ENCODE measurements at places on chromosomes 6 and 20.

DNA sequence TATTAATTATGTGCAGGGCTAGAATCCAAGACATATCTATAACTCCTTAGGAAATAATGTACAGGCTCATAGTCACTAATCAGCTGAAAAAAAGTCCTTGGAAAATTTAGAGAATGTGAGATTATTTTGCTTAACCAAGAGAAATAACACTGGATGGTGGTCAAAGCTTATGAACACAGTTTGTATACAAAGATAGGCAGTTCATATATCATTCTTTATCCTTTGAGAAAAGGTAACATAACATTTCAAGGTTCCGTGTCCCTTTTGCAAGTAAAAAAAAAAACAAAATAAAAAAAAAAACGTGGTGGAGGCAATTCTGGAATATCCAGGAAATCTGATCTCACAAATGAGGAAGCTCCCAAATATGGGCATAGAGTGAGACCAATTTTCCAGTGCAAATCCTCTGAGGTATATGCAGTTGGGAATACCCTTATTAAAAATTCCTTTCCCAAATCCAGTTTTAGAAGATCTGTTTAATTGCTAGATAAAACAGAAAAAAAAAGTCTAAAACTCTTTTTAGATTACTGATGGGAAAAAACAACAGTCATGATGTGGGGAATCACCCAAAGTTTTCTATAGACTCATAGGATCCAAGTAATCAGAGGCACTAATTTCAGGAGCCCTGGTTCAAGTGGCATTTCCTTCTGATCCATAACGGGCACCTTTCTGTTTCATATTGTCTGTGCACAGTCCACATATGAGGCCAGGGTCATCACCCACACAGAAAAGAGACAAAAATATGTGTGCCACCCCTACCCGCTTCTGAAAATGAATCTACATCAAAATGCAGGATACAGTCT is 17.7 kb upstream of the TNFAIP3 start:
- DNase-seq, result no peak

- no peak for DNase-seq
Observed at GRCh38 chr6:150756173-150756572, 109.3 kb upstream of the MTHFD1L start.

DNA sequence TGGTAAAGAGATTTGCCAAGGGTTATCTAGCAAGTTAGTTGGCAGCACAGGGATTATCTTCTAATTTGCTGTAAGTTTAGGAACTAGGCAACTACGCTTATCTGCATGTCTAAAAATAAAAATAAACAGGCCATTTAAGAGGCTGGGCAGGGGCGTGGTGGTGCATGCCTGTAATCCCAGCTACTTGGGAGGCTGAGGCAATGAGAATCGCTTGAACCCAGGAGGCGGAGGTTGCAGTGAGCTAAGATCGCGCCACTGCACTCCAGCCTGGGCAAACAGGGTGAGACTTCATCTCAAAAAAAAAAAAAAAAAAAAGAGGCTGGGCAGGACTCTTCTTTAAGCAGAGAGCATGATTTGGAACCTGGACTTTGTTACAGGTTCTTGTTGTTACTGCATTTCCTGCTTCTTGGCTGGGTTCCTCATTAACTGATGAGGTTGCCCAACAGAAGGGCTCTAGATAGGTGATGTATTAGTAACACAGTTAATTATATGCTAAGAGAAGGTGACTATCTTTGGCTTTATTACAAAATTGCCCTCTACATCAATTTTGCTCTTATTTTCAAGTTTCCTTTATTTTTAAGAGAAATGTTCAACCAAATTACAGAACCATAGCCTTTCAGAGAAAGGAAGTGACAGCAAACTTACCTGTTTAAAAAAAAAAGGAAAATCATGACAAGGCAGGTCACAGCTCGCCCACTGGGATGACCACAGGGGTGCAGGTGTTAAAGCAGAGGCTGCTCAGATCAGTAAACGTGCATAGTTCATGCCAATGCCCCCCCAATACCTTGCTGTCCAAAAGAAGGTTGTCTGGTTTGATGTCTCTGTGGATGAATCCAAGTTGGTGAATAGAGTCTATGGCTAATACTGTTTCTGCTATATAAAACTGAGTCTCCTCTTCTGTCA is 32.5 kb downstream of the STK38 start:
- no peak for DNase-seq

DNA sequence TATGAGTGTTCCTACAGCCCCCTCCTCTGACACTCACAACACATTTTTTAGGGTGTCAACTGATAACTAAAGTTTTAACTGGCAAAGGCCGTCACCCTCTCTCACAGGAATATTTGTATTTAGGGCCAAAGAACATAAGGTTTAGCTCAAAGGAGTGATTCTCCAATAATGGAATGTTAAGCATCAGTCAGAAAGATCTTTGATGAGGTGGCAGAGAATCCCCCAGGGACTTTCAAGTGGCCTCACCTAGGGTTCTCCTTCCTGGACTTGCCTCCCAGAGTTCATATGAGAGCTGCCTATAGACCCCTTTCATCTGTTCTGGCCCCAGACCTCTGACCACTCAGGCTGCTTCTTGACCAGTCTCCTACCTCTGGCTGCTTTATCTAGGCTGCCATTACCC is 7.4 kb upstream of the SCUBE3 start:
- no peak for DNase-seq

DNA sequence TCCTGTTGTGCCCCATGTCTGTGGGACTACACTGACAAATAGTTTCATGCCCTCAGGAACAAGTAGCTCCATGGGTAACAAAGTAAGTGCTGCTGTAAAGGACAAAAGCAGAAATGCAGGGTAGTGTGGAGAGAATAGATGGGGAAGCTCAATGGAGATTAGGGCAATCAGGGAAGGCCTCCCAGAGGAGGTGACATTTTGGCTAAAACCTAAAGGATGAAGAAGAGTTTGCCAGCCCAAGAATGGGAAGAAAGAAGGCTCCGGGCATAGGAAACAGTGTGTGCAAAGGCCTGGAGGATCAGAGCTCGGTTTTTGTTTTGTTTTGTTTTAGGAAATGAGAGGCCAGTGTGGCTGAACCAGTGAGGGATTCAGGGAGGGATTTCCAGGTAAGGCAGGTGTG is 43.6 kb upstream of the FAM83D start:
- DNase-seq, result no peak

DNA sequence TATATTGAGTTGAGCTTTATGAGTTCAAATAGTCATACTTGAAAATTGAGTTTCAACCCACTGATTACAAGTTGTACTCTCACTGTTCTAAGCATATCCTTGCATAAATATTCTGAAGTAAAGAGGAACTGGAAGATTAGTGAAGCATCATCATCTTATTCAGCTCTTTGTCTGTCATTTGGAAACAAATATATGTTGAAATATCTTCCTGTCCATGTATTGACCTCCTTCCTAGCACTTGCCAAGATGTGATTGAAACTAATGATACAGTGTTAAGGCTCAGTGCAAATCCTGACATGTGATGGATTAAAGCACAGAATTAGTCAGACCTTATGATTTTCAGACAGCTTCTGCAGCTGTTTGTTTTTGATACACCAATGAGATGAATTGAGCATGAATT is 434.3 kb downstream of the TBC1D32 start:
- DNase-seq, result no peak

- no peak for DNase-seq
Observed at GRCh38 chr6:118097576-118097975, 190.5 kb downstream of the SLC35F1 start.

DNA sequence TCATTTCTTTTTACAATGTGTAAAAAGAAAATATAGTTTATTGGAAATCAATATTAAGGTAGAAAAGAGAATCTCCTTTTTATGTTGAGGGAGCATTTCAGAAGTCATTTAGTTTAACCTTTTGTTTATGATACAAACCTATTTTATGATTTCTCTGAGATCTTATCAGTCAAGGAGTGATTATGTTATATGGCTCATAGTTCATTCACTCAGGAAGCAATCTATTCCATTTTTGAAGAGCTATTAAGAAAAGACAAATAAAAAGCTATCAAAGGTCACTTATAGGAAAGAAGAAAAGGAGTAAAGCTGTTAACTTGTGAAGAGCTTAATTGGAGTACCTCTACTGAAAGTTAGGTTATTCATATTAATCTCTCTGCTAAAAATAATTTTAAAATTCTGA is 526.6 kb upstream of the JAG1 start:
- DNase-seq, result no peak

- no peak for DNase-seq
Observed at GRCh38 chr6:37514321-37514771, 14.7 kb upstream of the CCDC167 start.

GRCh38 chr20:62353289-62354030 is 13.7 kb downstream of the LAMA5 start:
- no peak for DNase-seq

DNA sequence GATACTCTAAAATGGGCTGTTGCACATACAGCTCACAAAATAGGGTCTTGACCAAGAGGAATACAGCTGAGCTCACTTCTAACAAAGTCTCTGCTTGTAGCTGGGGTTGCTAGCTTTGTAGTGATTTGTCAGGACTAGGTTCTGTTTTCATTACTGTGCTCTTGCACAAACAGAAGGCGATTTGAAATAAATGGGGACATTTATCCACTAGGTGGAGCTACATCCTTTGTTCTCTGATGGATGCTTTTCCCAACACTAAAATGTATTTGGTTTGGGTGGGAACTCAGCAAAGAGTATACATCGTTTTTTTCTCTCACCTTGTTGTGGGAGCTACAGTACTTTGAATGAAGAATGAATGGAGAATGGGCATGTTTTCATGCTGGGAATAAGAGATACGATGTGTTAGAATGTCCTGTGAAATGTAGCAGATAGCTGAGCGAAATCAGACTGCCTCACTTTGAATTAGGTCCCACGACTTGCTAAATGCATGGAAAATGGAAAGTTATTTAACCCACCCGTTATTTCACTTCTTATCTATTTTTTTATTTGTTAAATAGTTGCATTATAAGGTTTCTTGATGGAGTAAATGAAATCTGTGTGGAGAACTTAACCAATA is 494.7 kb upstream of the MAP3K7 start:
- no peak for DNase-seq

GRCh38 chr6:88048578-88048977 is 937 bp downstream of the SPACA1 start:
- DNase-seq, result no peak

DNA sequence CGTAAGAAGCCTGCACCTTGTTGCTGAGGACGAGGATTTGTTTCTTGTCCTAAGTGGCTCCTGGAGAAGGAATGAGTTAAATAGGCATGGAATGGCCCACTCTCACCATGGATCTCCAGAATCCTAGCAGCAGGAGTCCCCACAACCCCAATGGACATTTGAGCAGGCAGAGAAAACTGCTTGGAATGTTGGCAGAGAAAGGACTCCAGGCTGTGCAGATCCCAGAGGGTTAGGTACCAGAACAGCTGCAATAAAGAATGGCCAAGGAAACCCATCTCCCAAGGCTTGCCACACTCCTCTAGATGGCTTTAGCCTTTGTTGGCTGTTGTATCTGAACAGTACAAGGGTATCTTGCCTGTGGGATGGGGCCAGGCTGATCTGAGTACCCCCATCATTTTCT is 1415.7 kb upstream of the ADGRB3 start:
- DNase-seq, result no peak

DNA sequence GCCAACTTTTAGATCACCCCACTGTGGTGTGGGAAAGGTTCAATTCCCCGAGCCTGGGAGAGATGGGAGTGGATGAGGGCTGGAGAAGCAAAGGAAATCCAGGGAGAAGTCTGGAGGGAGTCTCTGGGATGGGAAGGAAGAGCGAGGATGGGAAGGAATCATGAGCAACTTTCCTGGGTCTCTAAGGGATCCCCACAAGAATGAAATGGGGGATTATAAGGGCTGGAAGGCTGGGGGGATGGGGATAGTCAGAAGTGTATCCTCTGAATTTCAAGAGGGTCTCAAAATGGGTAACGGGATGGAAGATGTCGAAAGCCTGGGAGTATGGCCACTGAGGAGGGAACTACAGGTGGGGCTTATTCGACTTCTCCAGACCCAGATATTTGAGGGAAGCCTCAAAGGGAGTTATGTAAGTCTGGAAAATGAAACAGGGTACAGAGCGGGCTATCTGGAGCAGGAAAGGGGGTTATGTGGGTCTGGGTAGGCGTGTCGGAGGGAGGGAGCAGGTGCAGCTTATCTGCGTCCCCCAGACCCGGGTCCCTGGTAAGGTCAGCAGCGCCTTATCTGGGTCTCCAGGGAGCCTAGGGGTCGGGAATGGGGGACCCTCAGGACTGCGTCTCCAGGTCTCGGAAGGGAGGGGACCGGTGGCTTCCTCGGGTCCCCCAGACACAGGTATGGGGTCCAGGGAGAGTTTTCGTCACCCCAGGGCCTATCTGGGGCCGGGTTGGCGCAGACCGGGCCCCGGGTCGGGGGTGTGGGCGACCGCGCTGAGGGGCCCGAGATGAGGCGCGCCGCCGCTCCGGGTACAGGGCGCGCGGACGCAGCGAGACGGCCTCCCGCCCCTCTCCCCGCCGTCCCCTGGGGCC is 550 bp downstream of the PLAGL2 start:
- DNase-seq, result no peak

DNA sequence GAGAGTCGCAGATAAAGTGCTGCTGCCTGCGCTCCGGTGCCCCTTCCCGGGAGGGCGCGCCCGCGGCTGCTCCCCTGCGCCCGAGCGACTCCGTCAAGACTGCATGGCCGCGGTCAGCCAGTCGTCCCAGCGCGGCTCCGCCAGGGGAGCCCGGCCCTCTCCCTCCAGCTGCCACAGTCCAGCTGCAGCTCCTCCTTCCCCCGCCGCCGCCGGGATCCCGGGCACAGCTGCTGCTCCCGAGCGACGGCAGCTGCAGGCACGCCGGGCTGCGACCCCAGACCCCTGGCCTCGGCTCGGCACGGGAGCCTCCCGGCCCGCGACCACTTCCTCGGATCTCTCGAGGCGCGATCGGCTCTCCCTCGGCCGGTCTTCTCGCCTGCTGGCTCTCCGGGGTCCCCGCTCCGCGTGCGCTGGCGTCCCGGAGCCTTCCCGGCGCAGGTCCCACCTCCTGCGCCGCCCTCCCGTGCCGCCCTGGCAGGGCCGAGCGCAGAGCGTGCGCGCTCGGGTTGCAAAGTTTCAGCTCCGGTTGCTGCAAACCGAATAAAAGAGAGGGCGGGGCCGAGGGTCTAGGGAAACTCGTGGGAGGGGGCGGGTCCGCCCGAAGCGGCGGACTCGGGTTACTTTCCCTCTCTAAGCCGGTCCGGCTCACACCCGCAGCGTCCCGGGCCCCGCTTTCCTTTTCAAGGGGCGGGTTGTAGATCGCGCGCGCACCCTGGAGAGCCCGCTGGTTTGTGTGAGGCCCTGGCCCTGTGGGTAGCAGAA is at the start of gene CNKSR3:
Gene CNKSR3 (minus strand): TSS at position 542 of the 762 bp plus-strand sequence. CDS start 571 bp downstream, outside the sequence.
- no peak for DNase-seq

DNA sequence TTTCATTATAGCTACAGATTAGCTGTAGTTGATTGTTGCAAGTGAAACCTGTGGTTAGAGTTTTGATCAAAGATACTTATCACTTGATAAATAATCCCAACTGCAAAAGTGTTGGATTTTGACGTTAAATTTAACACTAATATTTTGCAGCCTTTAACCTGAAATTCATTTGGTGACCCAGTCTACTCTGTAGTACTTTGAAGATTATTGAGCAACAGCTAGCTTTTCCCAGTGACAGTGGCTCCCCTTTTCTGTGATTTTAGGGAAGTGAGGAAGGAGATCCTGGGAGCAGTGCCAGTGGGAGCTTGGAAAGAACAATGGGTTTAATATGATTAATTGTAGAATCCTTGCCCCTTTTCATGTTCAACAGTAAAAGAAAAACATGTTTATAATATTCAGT is 76.9 kb downstream of the NCOA3 start:
- DNase-seq, result no peak

All from GM12878 (cell line).